GDM1 (cell line): ENCODE measurements at places on chromosomes 6 and 20.

DNA sequence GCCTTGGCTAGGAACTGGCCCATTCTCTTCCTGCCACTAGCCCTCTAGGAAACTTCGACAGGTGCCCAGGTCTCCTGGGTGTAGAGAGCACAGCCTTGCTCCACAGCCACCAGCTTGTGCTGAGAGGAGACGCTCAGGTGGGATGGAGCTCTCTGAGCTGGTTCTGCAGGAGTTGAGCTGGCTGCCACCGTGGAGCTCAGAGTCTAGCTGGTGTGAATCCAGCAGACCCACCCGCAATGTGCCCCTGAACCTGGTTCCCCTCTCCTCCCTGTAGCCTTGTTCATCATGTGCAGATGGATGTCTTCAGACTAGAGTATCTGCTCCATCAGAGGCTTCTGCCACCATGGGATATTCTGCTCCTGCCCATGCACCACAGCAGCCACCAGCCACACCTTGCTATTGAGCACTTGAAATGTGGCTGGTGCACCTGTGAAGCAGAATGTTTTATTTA is 222.5 kb downstream of the SYNDIG1 start:
- DNase-seq: no peak

DNA sequence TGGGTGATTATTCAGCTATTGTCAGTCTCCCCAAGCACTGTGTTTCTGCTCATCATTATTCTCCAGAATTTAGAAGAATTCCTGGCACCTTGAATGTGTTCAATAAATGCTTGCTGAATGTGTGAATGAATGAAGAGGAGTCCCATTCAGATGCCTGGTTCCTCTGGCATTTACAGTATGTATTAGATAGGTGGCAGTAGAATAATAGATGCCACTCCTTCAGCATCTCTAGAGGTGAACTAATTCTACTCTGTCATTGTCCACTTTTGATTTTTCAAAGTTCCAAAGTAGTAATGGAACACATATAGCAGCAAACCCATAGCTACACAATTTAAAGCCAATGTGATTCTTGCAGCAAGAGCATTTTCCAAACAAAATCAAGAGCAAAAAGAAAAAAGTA is 118.9 kb upstream of the CEP162 start:
- DNase-seq: no peak

- DNase-seq: no peak
Measured at GRCh38 chr6:34695729-34696188, 808 bp downstream of the ILRUN start.

- no peak for DNase-seq
Measured at GRCh38 chr6:35177596-35177995, 36.2 kb upstream of the SCUBE3 start.

DNA sequence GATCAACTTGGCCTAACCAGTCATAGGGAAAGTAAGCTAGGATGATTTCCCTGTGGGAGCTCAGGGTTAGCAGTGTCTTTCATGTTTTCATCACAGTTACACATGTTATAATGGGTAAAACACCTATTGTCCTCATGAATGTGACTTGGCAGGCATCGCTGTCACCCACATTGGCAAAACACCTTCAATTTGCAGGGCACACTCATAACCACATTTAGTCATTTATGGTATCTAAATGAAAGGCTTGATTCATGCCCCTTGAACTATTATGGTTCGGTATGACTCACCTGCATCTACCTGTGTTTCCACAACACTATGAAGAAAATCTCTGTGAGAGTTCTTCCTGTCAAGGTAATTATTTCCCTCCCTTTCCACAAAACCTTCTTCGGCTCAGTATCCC is 49.2 kb downstream of the FRK start:
- DNase-seq: no peak

DNA sequence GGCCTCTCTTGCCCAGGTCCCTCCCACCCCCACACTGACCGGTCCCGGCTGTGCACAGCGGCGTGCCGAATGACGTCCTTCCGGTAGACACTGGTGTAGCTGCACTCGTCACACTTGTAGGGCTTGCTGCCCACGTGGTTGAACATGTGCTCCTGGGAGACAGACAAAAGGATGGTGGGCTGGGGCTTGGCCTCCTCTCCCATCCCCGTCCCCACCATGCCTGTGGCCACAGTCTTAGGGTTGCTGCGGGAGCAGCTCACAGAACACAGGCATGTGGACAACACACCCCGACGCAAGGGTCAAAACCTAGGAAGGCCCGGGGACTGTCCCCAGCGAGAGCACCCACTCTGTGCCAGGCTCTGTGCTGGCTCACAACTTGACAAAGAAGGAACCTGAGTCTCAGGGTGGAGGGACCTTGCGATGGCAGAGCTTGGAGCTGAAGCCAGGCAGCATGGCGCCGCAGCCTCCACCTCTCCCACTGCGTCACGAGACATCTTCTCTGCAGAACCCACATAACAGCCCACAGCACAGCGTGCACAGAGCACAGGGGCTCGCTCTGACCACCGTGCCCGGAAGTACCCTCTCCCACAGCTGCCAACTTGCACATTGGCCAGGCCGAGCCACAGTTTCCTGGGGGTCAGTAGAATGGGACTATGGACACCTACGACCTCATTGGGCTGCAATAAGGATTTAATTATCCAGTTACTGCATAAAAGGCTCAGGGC is 9.8 kb downstream of the ZNF335 start:
- no peak for DNase-seq

GRCh38 chr20:59082981-59083380 is 40.4 kb upstream of the PRELID3B start:
- DNase-seq: no peak

DNA sequence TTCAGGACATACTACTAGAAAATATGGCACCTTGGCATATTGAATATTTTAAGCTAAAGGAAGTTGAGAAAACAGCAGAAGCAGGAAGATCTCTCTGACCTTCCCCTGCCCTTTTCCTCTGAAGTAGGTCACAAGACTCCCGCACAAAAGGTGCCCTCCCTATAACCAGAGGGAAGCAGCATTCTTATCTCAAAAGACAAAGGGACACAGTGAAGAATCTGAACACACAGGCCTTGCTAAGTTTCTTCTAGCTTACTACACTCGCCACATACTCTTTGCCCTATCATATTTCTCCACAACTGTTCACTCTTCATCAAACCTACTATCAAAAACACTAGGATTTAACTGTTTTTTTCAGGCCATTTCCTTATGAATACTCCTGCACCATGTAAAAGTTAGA is 151.2 kb downstream of the ELOVL4 start:
- no peak for DNase-seq

- no peak for DNase-seq
Measured at GRCh38 chr20:2171266-2171790, 69.7 kb downstream of the STK35 start.
